Stimulated activated effector memory CD8-positive, alpha-beta T cell treated with anti-CD3 and anti-CD28 coated beads, Interleukin-12 subunit alpha, Interleukin-12 subunit beta, amount 100 ng/mL, for 72 hours (primary cell): ENCODE measurements at places on chromosomes 6 and 20.
A peak's percentile ranks its signal among the peaks of the same experiment; 100 is the strongest.

DNA sequence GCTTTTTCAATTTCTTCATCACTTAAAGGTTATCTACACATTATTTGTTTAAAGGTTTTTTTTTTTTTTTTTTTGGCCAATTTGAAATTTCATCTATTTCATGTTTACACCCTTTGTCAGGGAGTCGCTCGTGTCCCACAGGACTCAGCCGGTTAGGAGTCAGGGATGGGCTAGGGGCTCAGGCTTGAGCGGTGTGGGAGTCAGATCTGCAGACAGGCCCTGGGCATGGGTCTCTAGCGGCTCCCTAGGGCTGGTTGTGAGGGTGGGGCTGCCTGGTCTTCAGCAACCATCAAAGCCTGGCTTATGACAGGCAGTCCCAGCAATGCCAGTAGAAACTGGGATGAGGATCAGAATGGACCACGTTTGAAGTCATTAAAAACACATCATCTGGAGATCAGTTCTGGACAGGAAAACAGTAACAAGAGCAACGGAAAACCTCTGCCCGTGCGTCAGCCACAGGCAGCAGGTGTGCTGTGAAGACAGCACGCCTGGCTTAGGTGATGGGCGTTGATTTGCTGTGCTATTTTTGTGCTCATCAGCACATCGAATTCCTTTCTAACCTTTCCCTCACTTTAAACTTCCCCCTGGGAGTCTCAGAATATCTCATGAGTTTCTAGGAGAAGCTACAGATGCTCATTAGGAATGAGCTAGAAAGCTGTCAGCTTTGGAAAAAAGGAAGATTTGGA is 91.3 kb upstream of the MPC1 start:
- no peak for DNase-seq

GRCh38 chr6:18387061-18387721 is at the start of gene RNF144B:
TSS of gene RNF144B (plus strand) at chr6:18387350. CDS start at chr6:18399535, 12,185 bp downstream.
- DNase-seq, result peak; percentile 19

GRCh38 chr6:104526376-104526775 is 333.3 kb downstream of the HACE1 start:
- DNase-seq, result no peak

DNA sequence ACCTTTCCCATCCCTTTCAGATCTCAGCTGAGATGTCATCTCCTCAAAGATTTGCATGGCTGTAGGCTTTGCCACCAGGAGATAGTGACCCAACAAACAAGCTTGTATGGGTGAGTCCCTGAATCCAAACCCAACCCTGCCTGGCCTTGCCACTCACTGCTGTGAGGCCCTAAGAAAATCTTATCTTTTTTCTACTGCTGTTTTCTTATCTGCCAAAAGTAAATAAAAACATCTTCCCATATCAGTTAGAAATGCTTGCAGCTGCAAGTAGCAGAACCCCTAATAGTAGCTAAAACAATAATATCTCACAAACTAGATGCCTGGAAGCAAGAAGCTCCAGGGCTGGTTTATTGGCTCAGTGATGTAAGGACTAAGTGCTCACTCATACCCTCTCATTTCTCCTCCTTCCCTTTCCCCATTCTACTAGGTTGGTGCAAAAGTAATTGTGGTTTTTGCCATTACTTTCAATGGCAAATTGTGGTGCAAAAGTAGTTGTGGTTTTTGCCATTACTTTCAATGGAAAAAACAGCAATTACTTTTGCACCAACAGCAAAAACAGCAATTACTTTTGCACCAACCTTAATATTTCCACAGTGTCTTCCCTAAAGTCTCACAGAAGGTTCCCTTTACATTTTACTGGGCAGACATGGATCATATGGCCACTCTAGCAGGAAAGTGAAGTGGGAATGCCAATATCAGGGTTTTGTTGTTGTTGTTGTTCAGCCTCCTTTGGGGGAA is 56.7 kb upstream of the PSMF1 start:
- no peak for DNase-seq

- DNase-seq, result no peak
Measured at GRCh38 chr6:168180548-168181011, 101.6 kb upstream of the FRMD1 start.

DNA sequence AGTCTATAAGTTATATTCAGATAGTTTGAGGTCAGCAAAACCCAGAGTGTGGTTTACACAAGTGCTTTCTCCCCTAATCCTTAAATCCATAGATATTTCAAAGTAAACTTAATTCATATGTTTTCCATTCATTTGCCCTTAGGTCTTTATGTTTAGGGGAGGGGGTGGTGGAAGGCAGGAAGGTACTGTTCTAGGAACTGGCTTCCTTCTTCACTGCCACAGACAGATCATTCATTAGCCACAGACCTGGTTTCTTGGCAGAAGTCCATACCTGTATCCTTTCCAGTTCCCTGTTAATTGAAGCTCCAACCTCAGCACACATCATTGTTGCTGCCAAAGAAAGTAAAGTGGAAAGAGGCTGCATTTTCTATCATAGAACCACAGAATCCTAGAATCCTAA is 123.0 kb downstream of the AIG1 start:
- DNase-seq, result no peak

GRCh38 chr6:90429713-90430112 is 133.1 kb upstream of the BACH2 start:
- no peak for DNase-seq

- DNase-seq, result no peak
Measured at GRCh38 chr20:41734506-41734945, 116.3 kb upstream of the CHD6 start.

GRCh38 chr20:58567437-58567836 is 52.2 kb upstream of the APCDD1L start:
- no peak for DNase-seq

- no peak for DNase-seq
Measured at GRCh38 chr6:73739096-73739495, 43.1 kb downstream of the CD109 start.

GRCh38 chr6:56282391-56282790 is 35.0 kb upstream of the COL21A1 start:
- no peak for DNase-seq

- DNase-seq, result no peak
Measured at GRCh38 chr6:100176311-100176950, 182.4 kb upstream of the MCHR2 start.

GRCh38 chr6:7108964-7109836 is 1.4 kb downstream of the RREB1 start:
- DNase-seq, result peak; percentile 17

- no peak for DNase-seq
Measured at GRCh38 chr20:63915471-63915870, 20.5 kb downstream of the DNAJC5 start.

DNA sequence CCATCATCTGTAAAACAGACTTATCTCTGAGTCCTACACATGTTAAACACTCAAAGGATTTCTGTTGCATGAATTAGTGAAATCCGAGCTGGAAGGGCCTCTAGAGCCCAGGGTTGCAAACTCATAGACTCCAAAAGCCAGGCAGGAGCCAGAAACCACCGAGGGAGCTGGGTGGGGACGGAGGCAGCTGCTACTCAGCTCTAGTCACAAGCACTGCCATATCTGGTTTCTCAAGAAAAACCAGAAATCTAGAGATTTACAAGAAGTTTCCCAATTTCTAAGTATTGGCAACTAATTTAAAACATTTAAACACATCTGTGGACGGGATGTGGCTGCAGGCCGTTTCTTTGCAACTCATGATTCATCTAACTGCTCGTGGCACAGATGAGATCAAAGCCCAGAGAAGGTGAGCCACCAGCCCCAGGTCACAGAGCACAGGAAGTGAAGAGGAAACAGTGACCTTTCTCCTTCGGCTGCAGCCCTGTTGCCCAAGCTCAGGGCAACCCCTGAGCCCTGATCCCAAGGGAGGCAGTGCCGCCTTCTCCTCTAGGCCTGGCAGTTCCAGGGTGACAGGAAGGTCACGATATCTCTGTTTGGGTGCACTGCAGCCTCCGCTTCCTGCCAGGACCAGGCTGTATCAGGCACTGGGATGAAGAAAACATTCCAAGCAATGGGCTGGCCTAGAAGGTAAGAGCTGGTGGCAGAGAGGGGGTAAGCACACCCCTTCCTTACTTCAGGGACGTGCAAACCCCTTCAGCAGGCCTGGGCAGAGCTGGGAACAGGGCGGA is 26.4 kb upstream of the PTGIS start:
- peak; percentile 58 for DNase-seq

DNA sequence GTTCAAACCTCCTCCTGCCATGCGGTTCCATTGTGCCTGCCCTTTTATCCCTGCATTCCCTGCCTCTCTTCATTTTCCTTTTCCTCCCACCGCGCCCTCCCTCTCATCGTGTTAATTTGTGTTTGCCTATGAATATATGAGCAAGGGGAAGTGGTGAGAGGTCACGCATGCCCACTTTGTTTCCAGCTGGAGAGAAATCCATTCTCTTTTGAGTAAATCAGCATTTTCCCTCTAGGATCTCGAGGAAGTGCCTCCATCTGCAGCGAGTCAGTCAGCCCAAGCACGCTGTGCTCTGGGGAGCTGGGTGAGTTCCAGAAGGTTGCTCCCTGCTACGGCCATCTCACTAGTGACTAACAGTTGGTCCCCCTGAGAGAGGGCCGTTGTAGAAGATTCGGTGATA is 42.9 kb downstream of the CDH26 start:
- no peak for DNase-seq

DNA sequence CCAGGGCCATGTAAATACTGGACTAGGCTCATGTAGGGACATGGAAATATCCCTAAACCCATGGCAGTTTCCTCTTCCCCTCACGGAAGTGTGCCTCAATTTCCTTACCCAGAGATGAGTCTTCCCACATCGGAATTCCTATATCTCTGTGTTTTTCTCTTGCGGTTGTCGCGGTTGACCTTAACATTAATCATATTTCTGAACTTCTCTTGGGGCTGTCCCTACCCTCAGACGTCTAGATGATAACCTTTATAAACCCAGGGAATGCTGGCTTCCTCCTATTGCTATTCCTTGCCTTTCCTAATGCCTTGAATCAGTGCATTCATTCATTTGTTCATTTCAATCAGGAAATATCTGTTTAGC is 160.1 kb downstream of the SASH1 start:
- no peak for DNase-seq

- DNase-seq, result no peak
Measured at GRCh38 chr6:90500458-90500857, 86.4 kb downstream of the MAP3K7 start.

DNA sequence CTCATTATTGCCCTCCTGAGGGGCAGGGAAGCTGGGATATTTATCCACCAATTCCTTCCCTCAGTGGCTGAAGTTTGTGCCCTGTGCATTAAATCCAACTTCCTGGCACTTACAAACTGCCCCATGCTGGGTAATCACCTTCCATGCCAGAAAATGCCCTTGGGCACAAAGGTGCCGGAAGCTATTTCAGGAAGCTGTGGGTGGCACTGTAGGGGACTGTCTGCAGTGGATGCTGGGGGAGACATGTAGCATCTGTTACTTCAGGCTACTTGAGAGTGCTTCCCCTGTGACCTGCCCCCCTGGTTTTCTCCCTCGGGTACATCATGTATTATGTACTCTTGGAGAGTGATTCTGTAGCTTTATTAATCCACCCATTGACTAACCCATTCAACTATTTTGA is 24.7 kb upstream of the RALGAPA2 start:
- no peak for DNase-seq

- no peak for DNase-seq
Measured at GRCh38 chr6:18504232-18504596, 117.1 kb downstream of the RNF144B start.

- DNase-seq, result no peak
Measured at GRCh38 chr6:148750838-148751792, 4.3 kb downstream of the UST start.

GRCh38 chr6:118660218-118660569 is 8.8 kb upstream of the CEP85L start:
- no peak for DNase-seq

DNA sequence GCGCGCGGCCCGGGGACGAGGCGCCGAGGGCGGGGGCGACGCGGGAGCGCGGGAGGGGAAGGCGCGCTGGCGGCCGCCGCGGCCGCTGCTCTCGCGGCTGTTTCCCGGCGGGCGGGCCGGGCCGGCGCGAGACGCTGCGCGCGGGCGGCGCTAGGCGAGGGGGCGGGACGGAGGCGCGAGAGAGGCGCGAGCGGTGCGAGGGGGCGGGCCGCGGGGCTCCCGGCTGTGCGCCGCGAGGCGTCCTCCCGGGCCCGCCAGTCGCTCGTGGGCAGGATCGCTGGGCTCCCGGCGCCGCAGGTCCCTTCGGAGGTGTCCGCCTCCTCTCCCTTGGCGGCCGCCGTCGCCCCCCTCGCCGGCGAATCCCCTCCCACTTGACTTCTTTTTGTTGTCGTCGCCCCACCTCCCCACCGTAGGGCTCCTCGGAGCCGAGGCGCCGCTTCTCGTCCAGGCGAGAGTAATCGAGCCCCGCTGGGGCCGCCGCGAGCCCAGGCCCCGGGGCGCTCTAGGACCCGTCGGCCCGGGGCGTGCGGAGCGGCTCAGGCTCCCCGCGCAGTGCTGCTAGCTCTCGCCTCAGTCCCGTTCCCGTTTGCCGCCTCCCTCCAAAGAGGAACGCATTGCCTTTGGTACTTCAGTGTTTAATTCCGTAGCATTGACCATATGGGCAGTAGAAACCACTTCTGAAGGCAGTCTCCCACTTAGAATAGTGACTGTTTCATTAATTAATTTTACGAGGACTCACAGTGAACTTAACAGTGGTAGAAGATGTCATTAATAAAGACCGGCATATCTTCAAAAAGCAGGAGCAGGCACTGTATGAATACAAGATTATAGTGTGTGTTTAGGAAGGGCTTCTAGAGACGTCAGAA is at the start of gene RANBP9:
Gene RANBP9 (minus strand): TSS at position 103 of the 866 bp plus-strand sequence. CDS start 330 bp downstream, outside the sequence.
- DNase-seq, result peak; percentile 84

DNA sequence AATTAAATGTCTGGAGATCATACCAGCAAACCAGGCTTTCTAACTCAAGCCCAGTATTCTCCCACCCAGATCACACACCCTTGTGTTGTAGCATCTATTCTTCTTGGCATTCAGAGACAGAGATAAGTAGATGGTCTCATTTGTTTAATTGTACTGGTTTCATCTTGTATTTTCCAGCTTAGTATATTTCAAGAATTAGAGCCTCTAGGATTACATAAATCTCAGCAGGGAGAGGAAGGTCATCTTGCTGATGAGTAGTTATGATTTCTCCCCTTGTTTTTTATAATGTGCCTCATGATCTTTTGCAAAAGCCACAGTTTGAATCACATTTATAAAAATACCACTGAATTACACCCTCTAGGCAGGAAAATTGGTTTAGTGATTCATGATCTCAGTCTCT is 106.6 kb upstream of the NRSN1 start:
- DNase-seq, result no peak

- DNase-seq, result no peak
Measured at GRCh38 chr20:16424780-16425179, 148.5 kb downstream of the KIF16B start.
